ENCODE measurements at places on chromosomes 16 and 17.

DNA sequence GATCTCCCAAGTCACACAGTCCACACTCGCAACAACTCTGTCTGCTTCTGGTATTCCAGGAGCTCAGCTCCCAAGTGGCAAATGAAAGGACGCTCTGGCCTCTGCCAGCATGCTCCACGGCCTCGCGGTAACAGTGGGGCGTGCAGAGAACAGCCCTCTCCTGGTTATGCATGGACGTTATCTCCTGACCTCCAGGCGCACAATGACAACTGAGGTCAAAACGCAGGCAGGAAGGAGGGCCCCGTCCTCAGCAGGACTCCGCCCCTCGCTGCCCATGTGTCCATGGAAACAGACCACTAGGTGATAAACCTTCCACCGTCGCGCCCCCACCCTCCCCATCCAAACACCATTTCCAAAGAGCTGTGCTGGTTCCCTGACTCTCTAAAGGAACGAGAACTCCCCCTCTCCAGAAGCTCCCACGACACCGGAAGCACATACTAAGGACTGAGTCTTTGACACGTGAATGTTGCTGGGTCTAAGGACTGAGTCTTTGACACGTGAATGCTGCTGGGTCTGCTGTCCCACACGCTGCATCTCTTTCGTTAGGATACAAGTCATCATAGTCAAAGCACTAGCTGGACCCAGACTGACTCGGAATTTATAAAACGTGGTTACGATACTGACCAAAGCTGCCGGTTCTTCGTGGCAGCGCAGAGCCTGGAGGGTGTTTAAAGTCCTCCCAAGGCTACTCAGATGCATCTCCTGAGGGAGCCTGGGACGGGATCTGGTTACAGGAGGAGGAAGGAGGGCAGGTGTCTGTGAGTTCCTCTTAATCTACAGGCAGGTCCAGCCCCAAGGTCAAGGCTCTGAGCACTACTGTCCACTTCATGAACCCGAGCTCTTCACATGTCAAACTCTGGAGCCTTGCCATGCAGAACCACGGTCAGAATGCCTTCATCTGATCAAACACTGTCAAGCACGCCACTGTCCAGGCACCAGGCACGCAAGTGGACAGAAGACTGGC is 43.9 kb downstream of the KLHDC4 start:
- no peak for DNase-seq

- DNase-seq: no peak
Observed at GRCh38 chr17:59470624-59471297, 94.6 kb upstream of the DHX40 start.

- DNase-seq: no peak
Observed at GRCh38 chr16:72848759-72849664, 198.9 kb downstream of the ZFHX3 start.

- DNase-seq: no peak
Observed at GRCh38 chr17:8332688-8333087, 7.0 kb upstream of the ODF4 start.

- no peak for DNase-seq
Observed at GRCh38 chr16:58329135-58329534, 34.3 kb upstream of the PRSS54 start.

- DNase-seq: peak; percentile 84
Observed at GRCh38 chr17:43393944-43394482, 4.8 kb upstream of the ARL4D start.

All from stimulated activated CD4-positive, alpha-beta T cell treated with anti-CD3 and anti-CD28 coated beads, TNF-alpha, amount 100 ng/mL, for 4 hours (primary cell).